PC-3 (cell line): ENCODE measurements at places on chromosomes 6 and 20. TPM values are rescaled to one million over a fixed set of nuclear protein-coding genes. Genes with fewer than 3 reads are reported as not detected.

DNA sequence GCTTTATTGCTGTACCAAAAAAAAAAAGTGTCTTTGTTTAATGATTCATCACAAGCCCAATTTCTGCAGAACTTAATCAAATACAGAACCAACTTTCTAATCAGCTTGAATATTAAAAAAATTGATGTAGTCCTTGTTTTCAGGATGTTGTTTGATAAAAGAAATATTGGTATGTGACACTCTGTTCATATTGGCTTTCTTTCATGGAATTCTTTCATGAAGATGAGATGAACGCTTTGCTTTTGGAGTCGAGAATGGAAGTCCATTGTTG lies 184.3 kb downstream of the ZNF217 start:
- H3K4me1 ChIP-seq: no peaks in the 10 kb centered on the region
- H3K27me3 ChIP-seq: peaks cover 24% of the 10 kb centered on the region
- no peaks in the 10 kb centered on the region for H3K36me3 ChIP-seq
- no peak for DNase-seq

- no peak overlapping the region for H3K4me3 ChIP-seq
- DNase-seq: no peak
- 0 out of 2 replicates have a peak, but pooled peaks cover 4% of the 10 kb centered on the region for H3K27me3 ChIP-seq
- H3K4me1 ChIP-seq: no peaks in the 10 kb centered on the region
- no peaks in the 10 kb centered on the region; the same call in 1 of the 2 replicates for H3K36me3 ChIP-seq
These were observed 572.8 kb downstream of the TFAP2A start for GRCh38 chr6:9841886-9842725.

DNA sequence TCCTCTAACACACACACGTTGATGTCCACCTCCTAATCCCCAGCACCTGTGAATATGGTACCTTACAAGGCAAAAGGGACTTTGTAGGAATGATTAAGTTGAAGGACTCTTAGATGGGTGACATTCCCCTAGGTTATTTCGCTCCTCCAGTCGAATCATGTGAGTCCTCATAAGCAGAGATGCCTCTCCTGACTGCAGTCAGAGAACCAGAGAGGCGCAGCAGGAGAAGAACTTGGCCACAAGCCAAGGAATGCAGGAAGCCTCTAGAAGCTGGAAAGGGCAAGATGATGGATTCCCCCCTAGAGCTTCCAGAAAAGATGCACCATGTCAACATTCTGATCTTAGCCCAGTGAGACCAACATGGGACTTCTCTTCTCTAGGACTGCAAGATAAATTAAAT lies 133.1 kb upstream of the PTPRT start:
- no peaks in the 10 kb centered on the region for H3K36me3 ChIP-seq
- no peak overlapping the region for H3K4me3 ChIP-seq
- DNase-seq: no peak
- no peak overlapping the region for H3K27ac ChIP-seq
- peaks cover 7% of the 10 kb centered on the region for H3K27me3 ChIP-seq
- H3K4me1 ChIP-seq: no peaks in the 10 kb centered on the region

DNA sequence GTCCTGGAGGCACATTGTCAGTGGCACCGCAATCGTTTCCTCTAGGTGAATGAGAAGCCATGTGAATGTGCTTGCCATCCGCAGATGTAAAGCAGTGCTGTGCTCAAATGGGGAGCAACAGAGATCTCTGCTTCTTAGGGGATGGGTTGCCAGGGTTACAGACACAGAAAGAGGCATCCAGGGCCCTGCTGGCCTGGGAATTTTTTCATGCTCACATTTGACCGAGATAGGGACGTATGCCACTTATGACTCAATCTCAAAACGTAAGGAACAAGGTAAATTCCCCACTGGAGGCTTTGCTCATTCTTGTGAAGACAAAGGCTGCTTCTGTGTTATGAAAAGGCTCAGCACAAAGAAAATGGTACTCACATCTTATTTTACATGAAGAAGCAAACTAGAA lies 11.0 kb downstream of the C6orf118 start:
- H3K36me3 ChIP-seq: no peaks in the 10 kb centered on the region
- DNase-seq: no peak
- H3K4me3 ChIP-seq: no peak overlapping the region
- H3K27me3 ChIP-seq: no peaks in the 10 kb centered on the region
- H3K27ac ChIP-seq: no peak overlapping the region

DNA sequence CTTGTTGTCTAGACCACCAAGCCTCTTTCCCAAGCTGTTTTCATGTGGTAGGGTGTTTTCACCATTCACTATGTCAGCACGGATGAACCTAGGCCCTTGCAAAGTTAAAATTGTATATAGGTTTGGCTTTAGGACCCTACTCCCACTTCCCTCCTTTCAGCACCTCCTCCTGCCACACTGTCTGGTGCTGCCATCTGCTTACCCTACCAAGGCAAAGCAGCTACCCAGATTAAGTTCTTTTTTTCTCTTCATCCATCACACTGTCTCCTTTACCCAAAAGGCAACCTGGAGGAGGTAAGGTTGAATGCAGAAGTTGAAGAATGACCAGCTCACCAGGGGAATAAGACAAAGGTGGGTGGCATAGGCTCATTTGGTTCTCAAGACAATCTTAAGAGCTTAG lies 184.0 kb downstream of the CDC5L start:
- H3K4me1 ChIP-seq: no peaks in the 10 kb centered on the region
- H3K27me3 ChIP-seq: no peaks in the 10 kb centered on the region; the same call in 1 of the 2 replicates
- H3K4me3 ChIP-seq: no peak overlapping the region
- no peak overlapping the region for H3K27ac ChIP-seq

GRCh38 chr6:120147071-120147871 lies 797.7 kb upstream of the MAN1A1 start:
- H3K4me1 ChIP-seq: no peaks in the 10 kb centered on the region
- H3K27ac ChIP-seq: no peak overlapping the region
- H3K36me3 ChIP-seq: no peaks in the 10 kb centered on the region

DNA sequence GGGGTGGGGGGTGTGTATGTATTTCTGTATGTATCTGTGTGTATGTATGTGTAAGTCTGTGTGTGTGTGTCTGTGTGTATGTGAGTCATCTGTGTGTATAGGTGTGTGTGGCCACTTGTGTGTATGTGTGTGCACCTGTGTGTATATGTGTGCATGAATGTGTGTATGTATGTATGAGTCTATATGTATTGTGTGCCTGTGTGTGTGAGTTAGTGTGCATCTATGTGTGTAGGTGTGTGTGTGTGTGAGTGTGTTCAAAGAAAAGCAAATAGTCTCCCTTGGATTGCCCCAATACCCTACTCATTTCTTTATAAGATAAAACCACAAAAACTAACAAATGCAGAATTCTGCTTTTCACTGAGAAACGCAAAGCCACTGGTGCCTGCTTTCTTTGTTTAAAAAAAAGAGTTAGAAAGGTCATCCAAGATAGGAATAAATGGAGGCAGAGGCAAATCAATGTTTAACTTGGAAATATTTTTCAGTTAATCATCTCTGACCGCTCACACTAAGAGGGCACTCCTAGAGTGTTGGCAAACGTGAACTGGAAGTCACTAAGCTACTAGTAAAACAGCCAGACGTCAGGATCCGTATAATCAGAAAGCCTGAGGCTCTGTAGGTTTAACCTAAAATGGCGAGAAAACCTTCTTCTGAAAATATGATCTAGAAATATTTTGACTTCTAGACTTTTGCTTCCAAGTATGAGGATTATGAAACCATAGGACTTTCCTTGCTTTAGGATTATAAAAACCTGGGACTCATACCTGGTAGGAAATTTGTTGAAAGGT lies 37.4 kb upstream of the JAG1 start:
- peak; percentile 55 for DNase-seq
- peaks cover 61% of the 10 kb centered on the region for H3K4me1 ChIP-seq
- no peaks in the 10 kb centered on the region for H3K27me3 ChIP-seq
- no peaks in the 10 kb centered on the region for H3K36me3 ChIP-seq
- H3K27ac ChIP-seq: peak overlapping the region; percentile 6
- H3K4me3 ChIP-seq: no peak overlapping the region

DNA sequence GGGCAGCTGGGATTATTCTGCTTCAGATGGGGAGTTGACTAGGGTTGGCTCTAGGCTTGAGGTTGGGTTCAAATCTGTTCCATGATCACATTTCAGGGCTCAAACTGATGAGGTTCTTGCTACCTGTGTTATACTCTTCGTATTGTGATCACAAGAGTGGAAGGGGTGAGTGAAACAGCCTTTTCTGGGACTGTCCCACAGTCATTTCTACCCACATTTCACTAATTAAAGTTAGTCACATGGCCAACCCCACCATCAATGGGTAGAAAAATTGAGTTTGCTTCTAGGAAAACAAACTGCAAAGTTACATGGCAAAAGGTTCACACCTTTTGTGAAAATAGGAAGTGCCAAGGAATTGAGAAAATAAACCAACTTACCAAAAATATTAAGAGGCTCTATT lies 33.5 kb upstream of the BMP2 start:
- no peaks in the 10 kb centered on the region for H3K36me3 ChIP-seq
- no peaks in the 10 kb centered on the region for H3K4me1 ChIP-seq
- no peak overlapping the region for H3K27ac ChIP-seq
- H3K27me3 ChIP-seq: peaks cover 77% of the 10 kb centered on the region

The SLC22A23 gene
- total RNA-seq: 5.7 and 8.2 TPM in 2 replicates

The SYNDIG1 gene
- not detected in 2 replicates for total RNA-seq

The GPR6 gene
- not detected in 2 replicates for total RNA-seq

The ADAT2 gene
- 5.1 and 8.1 TPM in 2 replicates for total RNA-seq

GRCh38 chr6:24576447-24576846 lies 69.5 kb downstream of the KIAA0319 start:
- H3K27me3 ChIP-seq: no peaks in the 10 kb centered on the region
- DNase-seq: no peak
- no peaks in the 10 kb centered on the region for H3K4me1 ChIP-seq
- H3K27ac ChIP-seq: no peak overlapping the region

The SEMG1 gene
- not detected in 2 replicates for total RNA-seq

GRCh38 chr6:15516923-15517560 lies 145.8 kb downstream of the DTNBP1 start:
- DNase-seq: no peak
- H3K27me3 ChIP-seq: no peaks in the 10 kb centered on the region
- H3K4me3 ChIP-seq: no peak overlapping the region

GRCh38 chr6:138410972-138411880 lies 7.2 kb downstream of the HEBP2 start:
- peak overlapping the region; percentile 91 for H3K27ac ChIP-seq
- H3K36me3 ChIP-seq: peaks cover 29% of the 10 kb centered on the region
- peaks cover 25% of the 10 kb centered on the region for H3K4me1 ChIP-seq
- DNase-seq: peak; percentile 91
- no peak overlapping the region for H3K4me3 ChIP-seq
- H3K27me3 ChIP-seq: no peaks in the 10 kb centered on the region

- no peak overlapping the region for H3K4me3 ChIP-seq
- 0 out of 2 replicates have a peak, but pooled peaks cover 5% of the 10 kb centered on the region for H3K36me3 ChIP-seq
- DNase-seq: no peak
These were observed 45.6 kb downstream of the TGM2 start for GRCh38 chr20:38119446-38119845.

The AIF1 gene
- total RNA-seq: not detected in 2 replicates

DNA sequence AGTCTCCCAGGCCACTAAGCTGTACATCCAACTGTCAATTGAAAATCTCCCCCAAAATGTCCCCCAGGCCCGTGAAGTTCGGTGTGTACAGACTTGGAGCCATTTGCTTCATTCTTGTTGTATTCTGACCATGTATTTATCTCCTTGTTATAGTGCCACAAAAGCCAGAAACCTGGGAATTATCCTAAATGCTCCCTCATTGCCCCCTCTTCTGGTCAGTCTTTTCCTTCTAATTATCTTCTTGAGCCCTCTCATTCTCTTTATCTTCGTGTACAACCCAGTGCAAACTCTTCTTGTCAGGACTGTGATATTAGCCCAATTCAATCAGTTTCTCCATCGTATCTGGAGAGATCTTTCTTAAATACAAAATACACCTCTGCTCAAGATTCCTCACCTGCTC lies 64.7 kb downstream of the RFX6 start:
- no peaks in the 10 kb centered on the region for H3K27me3 ChIP-seq
- DNase-seq: peak; percentile 34
- H3K4me1 ChIP-seq: peaks cover 20% of the 10 kb centered on the region
- H3K36me3 ChIP-seq: no peaks in the 10 kb centered on the region

GRCh38 chr20:4645621-4646020 lies 76.1 kb upstream of the PRND start:
- no peaks in the 10 kb centered on the region for H3K36me3 ChIP-seq
- H3K27ac ChIP-seq: no peak overlapping the region
- H3K4me1 ChIP-seq: no peaks in the 10 kb centered on the region
- H3K27me3 ChIP-seq: no peaks in the 10 kb centered on the region

DNA sequence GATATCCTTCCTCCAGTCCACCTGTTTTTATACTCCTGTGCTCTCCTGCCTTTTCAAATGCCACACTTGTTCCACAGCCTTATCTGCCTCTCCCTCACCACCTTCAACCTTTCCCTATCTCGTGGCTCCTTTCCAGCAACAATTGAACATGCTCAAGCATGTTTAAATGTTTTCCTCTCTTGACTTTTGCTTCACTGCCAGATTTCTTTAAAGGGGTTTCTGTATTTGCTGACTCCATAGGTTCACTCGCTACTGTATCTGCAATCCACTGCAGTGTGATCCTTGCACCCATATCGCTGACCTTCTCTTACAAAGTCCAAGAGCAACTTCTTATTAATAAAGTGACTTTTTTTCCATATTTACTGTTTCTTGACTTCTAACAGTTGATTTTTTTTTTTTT lies 11.2 kb upstream of the GMNN start:
- no peak for DNase-seq
- H3K27me3 ChIP-seq: no peaks in the 10 kb centered on the region
- no peaks in the 10 kb centered on the region for H3K4me1 ChIP-seq
- H3K4me3 ChIP-seq: no peak overlapping the region
- no peaks in the 10 kb centered on the region for H3K36me3 ChIP-seq

DNA sequence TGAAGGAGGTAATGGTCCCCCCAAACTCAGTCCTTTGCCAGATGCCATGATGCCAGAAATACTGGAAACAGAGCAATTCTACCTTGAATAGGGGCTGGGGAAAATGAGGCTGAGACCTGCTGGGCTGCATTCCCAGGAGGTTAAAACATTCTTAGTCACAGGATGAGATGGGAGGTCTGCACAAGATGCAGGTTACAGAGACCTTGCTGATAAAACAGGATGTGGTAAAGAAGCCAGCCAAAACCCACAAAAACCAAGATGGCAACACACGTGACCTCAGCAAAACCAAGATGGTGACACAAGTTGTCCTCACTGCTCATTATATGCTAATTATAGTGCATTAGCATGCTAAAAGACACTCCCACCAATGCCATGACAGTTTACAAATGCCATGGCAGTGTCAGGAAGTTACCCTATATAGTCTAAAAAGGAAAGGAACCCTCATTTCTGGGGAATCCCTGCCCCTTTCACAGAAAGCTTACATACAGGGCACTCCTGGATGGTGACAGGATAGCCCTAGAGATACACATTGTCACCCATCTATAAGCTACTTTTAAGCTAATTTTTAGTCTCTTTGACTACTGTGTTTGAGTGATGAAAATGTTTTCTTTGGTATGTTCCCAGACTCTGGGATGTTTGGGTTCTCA lies 979.7 kb downstream of the TBC1D32 start:
- no peaks in the 10 kb centered on the region for H3K36me3 ChIP-seq
- no peaks in the 10 kb centered on the region for H3K27me3 ChIP-seq
- peaks cover 8% of the 10 kb centered on the region for H3K4me1 ChIP-seq
- H3K27ac ChIP-seq: peak overlapping the region; percentile 39

DNA sequence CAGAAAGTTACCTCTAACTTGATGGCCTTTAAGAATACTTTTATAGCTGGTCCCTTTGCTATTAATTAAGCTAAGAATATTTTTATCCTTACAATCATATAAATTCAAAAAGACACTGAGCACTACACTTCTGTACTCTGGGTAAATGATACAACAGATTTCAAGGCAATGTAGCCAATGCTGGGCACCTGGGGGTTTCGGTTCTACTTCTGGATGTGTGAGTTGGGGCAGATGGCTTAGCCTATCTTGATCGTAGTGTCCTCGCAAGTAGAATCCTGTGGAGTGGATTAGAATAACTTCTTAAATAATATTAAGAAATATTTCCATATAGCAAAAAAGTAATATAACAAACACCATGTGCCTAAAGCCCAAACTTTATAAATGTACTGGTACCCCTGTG lies 96.9 kb upstream of the NT5E start:
- peaks cover 16% of the 10 kb centered on the region for H3K4me1 ChIP-seq
- no peak for DNase-seq
- H3K4me3 ChIP-seq: no peak overlapping the region
- no peak overlapping the region for H3K27ac ChIP-seq
- H3K27me3 ChIP-seq: no peaks in the 10 kb centered on the region

The C20orf144 gene
- 0.17 TPM in 1 of 2 replicates, not detected in the other for total RNA-seq
